RPMI7951 (cell line): ENCODE measurements at places on chromosomes 2 and 18. TPM values are rescaled to one million over a fixed set of nuclear protein-coding genes. Genes with fewer than 3 reads are reported as not detected.

GRCh38 chr2:218024336-218024735 is 21.5 kb upstream of the TNS1 start:
- DNase-seq, result no peak

DNA sequence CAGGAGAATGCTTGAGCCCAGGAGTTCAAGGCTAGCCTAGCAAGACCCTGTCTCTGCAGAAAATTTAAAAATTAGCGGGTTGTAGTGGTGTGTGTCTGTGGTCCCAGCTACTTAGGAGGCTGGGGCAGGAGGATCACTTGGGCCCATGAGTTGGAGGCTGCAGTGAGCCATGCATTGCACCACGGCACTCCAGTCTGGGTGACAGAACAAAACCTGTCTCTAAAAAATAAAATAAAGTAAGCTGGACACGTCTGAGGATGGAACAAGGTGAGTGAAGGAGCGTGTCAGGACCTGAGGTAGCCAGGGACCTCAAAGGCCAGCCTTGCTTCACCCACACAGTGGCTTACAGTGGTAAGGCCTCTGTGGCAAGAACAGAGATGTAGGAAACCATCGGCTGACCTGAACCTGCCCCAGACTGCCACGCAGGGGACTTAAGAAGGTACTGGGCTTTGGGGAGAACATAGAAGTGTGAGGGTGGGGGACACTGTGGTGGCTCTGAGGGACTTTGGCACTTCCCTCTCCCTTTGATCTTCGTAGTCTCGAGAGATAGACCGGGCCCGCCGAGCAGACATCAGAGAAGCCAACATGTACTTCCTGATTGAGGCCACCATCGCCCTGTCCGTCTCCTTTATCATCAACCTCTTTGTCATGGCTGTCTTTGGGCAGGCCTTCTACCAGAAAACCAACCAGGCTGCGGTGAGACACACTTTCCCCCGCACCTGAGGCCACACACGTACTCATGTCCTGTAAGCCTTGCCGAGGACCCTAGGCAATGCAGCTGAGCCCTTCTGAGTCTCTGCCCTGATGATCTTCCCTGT is 7.5 kb downstream of the SLC11A1 start:
- DNase-seq, result no peak

GRCh38 chr2:234195516-234195915 is 145.0 kb downstream of the SPP2 start:
- DNase-seq, result no peak

Gene C2orf74
- 34.5 and 36.4 TPM in 2 replicates for total RNA-seq

DNA sequence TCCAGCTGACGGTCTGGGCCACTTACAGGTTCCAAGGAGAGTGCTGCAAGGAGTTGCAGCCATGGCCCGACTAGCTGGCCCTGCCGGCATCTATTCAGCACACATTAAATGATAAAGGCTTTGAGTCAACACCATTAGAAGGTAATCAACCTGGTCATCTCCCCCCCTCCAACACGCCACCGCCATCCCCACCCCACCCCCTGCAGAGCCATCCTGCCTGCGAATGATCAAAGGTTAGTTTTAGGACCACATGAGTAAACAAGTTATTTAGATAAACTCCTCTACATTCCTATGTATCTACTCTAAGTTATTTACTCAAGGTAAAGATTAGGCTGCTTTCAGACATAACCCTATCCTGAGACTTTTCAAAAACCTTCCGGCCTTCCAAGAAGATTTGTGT is 349.3 kb upstream of the SLC39A10 start:
- no peak for DNase-seq

Gene KATNAL2
- 4.3 and 5.8 TPM in 2 replicates for total RNA-seq

Gene KANSL1L
- total RNA-seq, result 19.2 and 25.3 TPM in 2 replicates

DNA sequence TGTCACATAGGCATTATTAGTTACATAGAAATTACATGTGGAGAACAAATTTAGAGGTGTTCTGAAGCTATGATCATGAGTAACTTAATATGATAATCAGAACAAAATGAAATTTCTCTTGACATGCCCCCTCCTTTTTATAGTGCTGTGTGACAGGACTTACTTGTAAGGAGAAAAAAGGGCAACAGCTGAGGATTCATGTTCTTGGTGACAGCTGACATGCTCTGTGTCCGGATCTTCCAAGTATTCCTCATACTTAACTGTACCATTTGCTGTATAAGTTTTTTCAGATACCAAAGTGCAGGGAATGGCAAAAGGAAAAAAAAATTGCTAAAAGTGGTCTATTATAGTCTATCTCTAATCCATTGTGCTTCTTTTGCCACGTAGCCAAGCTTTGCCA is 3.5 kb upstream of the MYL1 start:
- no peak for DNase-seq

DNA sequence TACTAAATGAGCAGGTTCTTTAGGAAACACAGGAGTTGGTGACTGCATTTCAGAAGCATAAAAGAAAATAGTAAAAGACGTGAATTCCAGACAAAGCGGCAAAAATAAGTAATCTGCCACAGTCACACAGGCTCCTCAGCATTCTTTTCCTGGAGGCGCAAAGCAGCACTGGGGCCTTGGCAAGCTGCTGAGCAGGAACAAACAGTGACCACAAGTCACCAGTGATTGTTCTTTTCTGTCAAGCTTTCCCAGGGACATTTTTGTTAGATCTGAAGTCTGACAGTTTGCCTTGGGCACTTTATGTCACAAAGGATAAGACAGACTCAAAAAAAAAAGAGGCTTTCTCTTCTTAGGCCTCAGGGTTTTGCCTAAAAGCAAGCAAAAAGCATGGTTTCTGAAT is 216.2 kb downstream of the CDH20 start:
- DNase-seq, result peak; percentile 64

GRCh38 chr2:20989404-20989803 is 54.5 kb downstream of the APOB start:
- no peak for DNase-seq

DNA sequence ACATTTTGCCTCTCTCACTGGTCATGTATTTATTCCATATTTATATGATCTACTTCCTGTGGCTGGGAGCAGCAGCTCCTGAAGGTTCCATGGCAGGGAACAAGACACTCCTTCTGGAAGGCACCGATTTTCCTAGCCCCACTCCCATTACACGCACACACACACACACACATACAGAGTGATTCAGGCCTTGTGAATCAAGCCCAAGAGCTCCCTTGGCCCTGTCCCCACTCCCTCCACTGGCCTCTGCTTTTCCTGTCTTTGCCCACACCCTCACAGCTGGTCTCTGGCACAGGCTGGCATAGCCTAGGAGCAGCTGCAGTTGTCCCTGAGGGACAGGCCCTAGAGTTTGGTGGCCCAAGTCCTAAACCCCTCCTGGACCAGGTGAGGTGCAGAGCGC is 201.7 kb downstream of the NAPG start:
- DNase-seq, result peak; percentile 13

GRCh38 chr2:230412371-230412711 is 3.7 kb upstream of the SP100 start:
- DNase-seq, result no peak

- no peak for DNase-seq
These were observed 25.1 kb downstream of the MAL start for GRCh38 chr2:95050385-95051300.

GRCh38 chr2:60478660-60479059 is 74.8 kb downstream of the BCL11A start:
- no peak for DNase-seq

DNA sequence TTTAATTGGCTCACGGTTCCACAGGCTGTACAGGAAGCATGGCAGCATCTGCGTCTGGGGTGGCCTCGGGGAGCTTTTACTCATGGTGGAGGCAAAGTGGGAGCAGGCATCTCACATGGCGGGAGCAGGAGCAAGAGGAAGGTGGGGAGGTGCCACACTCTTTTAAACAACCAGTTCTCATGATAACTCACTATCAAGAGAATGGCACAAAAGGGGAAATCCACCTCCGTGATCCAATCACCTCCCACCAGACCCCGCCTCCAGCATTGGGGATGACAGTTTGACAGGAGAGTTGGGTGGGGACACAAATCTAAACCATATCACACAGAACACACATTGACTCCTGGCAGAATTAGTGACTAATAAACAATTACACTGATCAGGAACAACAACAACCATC is 68.6 kb upstream of the ACKR3 start:
- no peak for DNase-seq

- no peak for DNase-seq
These were observed 824 bp upstream of the VPS54 start for GRCh38 chr2:64019975-64020528.

Gene SERPINB11
- total RNA-seq, result not detected in 2 replicates

Gene LRRC30
- total RNA-seq, result not detected in 2 replicates

DNA sequence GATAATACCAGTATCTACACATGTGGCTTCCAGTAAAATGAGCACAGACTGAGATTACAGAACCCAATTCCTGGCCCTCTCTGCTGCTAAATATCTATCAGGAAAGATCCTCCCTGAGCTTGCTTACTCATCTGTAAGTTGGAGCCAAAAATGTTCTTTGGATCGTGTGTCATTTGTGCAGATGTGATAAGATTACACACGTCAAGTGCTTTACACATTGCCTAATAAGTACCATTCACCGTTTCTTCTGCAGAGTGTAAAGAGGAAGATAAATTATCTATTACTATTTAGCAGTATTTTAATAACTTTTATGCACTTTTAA is 23.2 kb upstream of the SLC20A1 start:
- peak; percentile 94 for DNase-seq

GRCh38 chr18:54157646-54158385 is 66.7 kb downstream of the MBD2 start:
- no peak for DNase-seq

GRCh38 chr2:43225788-43226557 is 433 bp downstream of the ZFP36L2 start:
- peak; percentile 79 for DNase-seq

DNA sequence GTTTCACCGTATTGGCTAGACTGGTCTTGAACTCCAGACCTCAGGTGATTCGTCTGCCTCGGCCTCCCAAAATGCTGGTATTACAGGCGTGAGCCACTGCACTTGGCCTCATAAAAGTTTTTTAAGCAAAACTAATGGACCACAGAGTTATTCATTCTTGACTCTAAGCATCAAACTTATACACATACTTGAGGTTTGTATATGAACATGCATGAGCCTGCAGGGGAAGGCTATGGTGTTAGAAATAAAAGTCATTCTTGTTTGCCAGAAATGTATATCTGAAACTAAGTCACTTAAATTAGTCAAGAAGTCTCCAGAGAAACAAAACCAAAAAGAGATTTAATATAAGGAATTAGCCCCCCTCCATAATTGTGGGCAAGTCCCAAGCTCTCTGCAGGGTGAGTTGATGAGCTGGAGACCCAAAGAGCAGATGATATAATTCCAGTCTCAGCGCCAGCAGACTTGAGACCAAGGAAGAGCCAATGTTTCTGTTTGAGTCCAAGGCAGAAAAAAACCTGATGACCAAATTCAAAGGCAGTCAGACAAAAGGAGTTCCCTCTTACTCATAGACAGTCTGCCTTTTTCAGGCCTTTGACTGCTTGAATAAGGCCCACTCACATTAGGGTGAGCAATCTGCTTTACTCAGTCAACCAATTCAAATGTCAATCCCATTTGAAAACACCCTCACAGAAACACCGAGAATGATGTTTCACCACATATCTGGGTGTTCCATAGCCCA is 69.0 kb upstream of the DSG1 start:
- no peak for DNase-seq

Gene RAB6C
- not detected in 2 replicates for total RNA-seq

Gene DAPL1
- total RNA-seq, result 1.2 TPM in 1 of 2 replicates, not detected in the other

DNA sequence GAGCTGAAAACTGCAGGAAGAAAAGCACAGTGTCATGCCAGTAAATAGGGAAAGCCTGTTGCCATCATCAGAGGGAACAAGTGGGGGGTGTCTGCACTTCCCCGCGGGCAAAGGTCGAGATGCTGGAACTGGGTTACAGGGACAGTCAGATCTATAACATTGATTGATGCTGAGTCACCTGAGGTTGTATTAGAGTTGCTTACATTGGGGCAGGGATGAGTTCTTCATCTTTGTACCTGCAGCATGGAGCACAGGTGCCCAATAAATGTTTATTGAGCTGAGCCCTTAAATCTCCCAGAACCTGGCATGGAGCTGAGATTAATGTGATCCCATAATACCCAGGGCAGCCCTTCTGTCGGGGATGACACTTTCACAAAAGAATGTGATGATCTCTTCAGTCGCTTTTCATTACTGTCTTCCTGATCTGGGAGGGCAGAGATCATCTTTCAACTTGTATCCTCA is 5.9 kb upstream of the RNF152 start:
- peak; percentile 18 for DNase-seq

Gene LYG2
- not detected in 2 replicates for total RNA-seq

Gene IL36B
- not detected in 2 replicates for total RNA-seq

Gene NPC1
- total RNA-seq, result 17.3 and 17.9 TPM in 2 replicates

Gene SLC4A3
- total RNA-seq, result 2.8 and 3.0 TPM in 2 replicates

GRCh38 chr2:175640655-175641054 is 361.4 kb downstream of the LNPK start:
- no peak for DNase-seq

GRCh38 chr2:109613081-109613921 is 465 bp downstream of the SEPTIN10 start:
- peak; percentile 74 for DNase-seq

Gene GAD1
- total RNA-seq, result 3.9 and 6.7 TPM in 2 replicates

- DNase-seq, result no peak
These were observed 2.1 kb upstream of the SCG2 start for GRCh38 chr2:223604231-223604630.

- no peak for DNase-seq
These were observed 31.3 kb upstream of the DNAH7 start for GRCh38 chr2:196099916-196100315.
